GM23338 (cell line): ENCODE measurements at places on chromosomes 3 and 15. TPM values are rescaled to one million over a fixed set of nuclear protein-coding genes. Genes with fewer than 3 reads are reported as not detected.

Gene TRIM42
- not detected in 2 replicates for polyA plus RNA-seq

Gene BCL6
- 2.5 and 2.6 TPM in 2 replicates for polyA plus RNA-seq

DNA sequence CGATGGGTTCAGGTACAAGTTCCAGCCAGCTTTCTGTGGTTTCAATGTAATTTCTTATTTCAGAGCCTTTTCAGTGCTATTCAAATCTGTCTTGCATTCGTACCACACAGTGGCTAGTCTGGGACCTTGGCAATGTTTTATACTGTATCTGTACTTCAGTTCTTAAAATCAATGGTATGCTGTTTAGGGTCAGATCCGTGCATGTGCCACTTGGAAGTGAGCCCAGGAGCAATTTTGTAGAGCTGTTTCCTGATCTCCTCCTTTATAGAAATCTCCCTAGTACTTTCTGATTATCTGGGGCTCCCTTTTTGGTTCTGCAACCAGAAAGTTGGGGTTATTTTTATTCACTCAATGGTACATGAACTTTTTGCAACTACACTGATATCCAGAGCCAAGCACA lies 59.5 kb upstream of the NDUFB4 start:
- DNase-seq, result no peak

GRCh38 chr3:147713234-147714133 lies 304.3 kb downstream of the ZIC1 start:
- no peak for DNase-seq

DNA sequence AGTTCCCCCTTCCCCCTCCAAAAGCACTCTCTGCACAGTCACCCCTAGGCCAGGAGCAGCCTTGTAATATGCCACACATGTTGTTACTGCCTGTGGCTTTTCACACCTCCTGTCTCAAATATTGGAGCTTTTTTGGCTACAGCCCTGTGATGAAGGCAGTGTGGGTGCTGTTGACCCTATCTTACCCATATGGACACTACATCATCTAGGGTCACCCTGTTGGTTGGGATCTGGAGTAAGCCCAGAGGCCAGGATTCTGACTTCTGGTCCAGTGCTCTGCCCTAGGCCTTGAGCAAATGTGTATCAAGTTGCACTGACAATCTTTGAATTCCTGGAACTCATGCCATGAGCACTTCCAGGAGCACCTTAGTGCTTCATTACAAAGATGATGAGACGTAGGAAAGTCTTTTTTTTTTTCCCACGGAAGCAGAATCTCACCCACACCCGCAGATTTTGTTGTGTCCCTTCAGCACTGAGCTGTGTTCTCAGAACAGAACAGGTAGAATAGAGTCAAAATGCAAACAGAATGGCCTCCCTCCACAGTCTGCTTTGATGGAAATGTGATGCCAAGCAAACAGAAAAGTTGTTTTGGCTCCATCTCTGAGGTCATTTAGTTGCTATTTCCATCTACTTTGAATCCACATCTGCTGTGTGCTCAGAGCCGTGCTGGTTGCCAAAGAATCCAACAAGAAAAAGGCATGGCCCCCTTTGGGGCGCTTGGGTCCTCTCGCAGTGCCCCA lies 49.6 kb downstream of the SMAD3 start:
- no peak for DNase-seq

DNA sequence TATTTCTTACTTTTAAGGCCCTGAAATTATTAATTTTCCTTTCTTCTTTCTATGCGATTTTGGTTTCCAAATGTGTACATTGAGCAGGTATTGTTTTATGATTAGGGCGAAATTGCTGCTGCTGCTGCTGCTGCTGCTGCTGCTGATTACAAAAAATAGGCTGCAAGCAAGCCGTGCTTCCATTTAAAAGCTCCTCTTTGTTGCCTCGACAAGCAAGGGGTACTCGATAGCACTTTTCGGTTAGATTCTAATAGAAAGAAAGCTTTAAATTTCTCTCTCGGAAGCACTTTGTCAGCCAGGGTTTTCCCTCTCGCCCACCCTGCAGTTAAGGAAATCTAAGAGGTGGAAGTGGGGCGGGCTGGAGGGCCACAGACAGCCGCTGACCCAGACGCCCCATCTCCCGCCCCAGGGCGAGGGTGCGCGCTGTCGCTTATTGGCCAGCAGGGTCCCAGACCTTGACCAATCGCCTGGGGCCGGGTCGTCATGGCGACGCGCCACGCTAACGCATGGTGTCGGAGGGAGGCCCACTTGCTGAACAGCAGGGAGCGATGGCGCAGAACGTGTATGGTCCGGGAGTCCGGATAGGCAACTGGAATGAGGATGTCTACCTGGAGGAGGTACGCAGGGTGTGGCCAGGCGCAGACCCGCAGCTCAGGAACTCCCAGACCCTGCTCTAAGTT lies at the start of gene CFAP161:
CFAP161 (plus strand) TSS at position 489 of the 680 bp plus-strand sequence; CDS start at position 549, 60 bp downstream.
- DNase-seq, result peak; percentile 96

DNA sequence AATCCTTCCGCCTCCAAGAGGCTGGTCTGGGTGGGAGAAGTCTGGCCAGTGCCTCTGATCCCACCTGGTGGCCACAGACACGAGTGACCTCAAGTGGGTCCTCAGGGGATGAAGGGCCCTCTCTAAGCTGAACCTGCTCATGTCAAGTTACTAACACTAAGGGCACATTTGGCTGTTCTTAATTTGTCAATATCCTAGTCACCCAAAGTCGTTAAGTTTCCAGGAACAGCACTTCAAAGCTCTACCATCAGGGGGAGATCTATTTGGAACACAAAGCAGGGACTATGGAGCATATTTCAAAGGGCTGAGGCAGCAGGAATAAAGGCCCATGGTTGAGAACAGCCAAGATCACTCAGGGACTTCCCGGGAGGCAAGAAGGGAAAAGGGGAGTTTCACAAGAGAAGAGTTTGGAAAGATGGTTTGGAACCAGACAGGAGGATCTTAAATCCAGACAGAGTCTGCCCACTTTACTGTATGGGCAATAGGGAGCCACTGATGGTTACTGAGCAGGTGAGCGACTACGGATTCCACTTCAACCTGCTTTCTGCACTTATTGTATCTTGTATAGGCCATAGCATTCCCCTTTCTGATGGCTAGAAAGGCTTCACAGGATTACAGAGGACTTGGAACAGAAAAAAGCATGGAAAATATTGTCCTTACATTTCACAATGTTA lies 13.7 kb downstream of the OXTR start:
- peak; percentile 69 for DNase-seq

DNA sequence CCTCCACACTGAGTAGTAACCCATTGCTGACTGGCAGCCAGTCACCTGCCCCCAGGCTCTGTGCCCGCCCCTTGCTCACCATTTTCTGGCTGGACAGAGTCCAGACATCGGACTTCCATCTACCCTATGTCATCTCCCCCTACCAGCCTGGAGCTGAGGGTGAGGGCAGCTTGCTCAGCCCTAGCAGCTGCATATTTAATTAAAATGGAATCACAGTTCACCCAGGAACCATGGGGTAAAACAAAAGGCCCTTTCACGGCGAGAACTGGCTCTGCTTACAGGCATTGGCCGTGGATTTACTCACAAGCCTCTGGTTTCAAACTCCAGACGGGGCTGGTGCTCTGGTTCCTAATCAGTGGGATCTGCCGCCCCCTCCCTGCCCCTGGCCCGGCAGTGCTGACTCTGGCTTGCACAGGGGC lies 94.9 kb upstream of the ATP2B2 start:
- no peak for DNase-seq

GRCh38 chr15:78018946-78019644 lies 58.4 kb downstream of the TBC1D2B start:
- DNase-seq, result no peak

DNA sequence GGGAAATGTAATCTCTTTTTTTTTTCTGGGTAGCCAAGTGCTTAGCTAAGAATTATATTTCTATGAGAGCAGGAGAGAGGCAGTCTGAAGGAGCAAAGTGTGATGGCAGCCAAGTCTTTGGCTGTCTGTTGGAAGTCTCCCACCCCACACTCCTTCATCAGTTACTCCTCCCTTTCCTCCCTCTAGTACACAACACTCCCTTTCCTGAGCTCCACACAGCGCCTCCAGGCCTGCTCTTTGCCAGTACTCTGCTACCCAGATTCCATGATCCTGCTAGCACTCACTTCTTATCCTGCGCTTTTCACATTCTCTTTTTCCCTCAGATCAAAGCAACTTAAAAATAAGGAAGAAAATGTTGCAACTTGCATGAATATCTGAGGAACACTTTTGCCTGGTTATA lies 37.4 kb upstream of the SNRK start:
- no peak for DNase-seq

DNA sequence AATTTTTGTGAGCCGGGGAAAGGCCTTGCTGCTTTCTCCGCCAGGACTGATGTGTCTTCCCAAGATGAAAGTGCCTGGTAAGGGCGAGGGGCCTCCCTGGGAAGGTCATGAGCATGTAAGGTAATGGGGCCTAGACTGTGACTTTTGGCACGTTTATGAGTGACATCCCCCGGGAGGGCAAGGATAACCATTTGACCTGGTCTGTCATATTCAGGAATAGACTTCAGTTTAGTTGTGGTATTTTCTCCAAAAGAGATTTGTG lies 631 bp upstream of the CNBP start:
- DNase-seq, result peak; percentile 34

DNA sequence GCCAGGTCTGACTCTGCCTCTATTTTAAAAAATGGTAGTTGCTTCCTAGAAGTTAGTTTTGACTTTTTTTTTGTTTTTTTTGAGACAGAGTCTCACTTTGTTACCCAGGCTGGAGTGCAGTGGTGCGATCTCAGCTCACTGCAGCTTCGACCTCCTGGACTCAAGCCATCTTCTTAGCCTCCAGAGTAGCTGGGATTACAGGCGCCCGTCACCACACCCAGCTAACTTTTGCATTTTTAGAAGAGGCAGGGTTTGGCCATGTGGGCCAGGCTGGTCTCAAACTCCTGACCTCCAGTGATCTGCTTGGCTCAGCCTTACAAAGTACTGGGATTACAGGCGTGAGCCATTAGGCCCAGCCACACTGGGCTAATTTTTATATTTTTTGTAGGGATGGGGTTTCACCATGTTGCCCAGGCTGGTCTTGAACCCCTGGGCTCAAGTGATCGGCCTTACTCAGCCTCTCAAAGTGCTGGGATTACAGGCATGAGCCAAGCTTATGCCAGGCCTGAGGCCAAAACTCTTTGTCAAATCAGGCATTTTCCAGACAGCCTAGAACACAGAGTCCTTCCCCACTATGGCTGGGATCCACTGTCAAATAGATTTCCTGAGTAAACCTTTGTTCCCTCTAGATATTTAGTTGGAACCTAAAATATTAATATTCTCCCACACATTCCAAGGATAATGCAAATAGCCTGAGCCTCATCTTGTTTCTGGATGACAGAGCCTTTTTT lies 13.7 kb downstream of the C3orf62 start:
- no peak for DNase-seq

DNA sequence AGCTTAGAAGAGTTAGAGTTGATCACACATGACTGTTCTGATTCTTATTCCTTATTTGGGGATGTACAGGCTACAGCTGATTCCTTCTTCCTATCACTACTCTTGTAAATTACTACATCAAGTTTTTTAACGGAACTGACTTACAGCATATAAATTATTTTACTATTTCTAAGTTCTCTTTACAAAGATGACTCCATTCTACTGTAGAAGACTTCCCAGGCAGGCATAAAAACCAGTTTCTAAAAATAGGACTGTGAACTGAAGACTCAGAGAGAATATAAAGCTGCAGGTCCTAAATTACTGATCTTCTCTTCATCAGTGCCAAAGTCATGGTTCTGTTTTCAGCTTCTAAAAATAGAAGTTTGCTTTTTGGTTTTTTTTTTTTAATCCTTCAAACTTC lies 38.9 kb downstream of the ANO10 start:
- DNase-seq, result no peak

GRCh38 chr15:28962851-28963710 lies 77.3 kb downstream of the APBA2 start:
- no peak for DNase-seq

DNA sequence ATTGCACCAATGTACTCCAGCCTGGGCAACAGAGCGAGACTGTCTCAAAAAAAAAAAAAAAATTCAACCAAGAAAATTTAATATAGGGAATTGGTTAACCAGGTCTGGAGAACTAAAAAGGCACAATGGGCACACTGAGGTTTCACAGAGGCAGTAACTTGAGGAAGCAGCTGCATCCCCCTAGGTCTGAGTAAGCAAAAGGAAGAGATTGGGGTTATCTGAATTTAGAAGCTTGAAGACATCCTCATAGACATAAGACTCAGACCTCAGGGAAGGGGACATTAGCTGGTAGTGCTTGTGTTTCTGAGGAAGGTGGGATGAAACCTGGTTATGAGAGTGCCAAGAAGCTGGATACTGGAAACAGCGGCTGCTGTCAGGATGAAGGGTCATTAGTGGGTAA lies 50.1 kb upstream of the LEKR1 start:
- no peak for DNase-seq

DNA sequence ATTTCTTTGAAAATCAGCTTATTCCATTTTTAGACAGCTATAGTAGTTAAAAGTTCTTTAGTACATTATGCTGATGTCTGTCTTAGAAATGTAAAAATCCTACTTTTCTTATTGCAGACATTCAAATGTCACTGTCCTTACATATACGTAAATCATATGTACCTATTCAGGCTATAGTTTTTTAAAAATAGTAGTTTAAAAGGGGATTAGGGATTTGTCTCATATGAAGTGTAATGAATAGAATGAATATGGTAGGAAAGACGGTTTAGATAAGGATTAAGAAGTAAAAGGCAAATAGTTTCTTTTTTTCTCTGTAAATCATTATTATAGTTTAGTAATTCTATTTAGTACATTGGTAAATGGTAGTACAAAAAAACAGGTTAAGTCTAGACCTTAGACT lies 7.4 kb downstream of the DIPK2A start:
- DNase-seq, result no peak
